ENCODE measurements at places on chromosomes 4 and X.

- DNase-seq: no peak
Observed at GRCh38 chr4:145933134-145933533, 5.5 kb downstream of the ZNF827 start.

GRCh38 chr4:83329521-83330110 lies 5.0 kb downstream of the HPSE start:
- no peak for DNase-seq

- DNase-seq: no peak
Observed at GRCh38 chrX:150028692-150029091, 90.4 kb upstream of the EOLA2 start.

DNA sequence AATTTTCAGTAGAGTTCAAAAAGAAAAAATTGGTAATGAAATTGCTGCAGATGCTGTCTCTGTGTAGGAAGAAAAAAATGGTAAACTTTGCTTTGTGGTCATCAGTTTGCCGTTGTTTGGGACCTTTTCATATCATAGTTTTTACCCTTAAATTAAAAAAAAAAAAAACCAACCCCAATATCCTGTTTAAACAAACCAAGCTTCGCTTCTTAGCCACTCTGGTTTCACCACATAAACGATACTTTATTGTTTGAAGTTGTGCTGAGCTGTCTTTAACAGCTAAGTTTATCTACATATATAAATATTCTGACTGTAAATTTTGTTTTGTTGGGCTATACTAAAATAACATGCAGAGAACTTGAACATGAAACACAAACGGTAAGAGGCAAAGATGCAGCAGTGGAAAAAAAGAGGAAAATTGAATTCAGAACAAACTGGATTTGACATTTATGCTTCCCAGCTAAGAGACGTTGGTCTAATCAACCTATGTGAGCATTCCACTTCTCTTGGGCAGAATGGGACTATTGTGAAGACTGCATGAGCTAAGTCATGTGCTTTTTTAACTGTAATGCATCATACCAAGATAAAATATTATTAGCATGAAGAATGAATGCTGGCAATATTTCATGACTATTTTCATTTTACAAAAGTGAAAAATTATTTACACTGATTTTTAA lies 15.7 kb upstream of the H2AZ1 start:
- no peak for DNase-seq

DNA sequence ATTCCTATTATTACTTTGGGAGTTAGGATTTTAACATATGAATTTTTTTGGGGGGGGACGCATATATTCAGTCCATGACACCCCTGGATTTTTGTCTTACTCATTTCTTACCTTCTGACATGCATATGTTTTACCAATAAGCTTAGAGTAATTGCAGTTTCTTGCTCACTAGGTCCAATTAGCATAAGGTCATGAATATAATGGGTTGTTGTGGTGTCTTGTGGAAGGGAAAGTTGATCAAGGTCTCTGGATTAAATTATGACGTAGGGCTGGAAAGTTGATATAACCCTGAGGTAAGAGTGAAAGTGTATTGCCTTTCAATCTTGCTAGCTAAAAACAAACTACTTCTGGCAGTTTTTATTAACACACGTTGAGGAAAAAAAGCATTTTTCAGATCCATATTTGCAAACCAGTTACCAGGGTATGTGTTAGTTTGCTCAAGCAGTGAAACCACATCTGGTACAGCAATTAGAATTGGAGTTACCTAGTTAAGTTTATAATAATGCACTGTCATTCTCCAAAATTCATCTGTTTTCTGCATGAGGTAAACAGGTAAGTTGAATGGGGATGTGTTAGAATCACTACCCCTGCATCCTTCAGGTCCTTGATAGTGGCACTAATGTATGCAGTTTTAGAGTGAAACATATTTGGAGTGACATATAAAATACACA lies 32.0 kb downstream of the STIM2 start:
- no peak for DNase-seq
